T-cell (primary cell): ENCODE measurements at places on chromosomes 11 and 22. TPM values are rescaled to one million over a fixed set of nuclear protein-coding genes. Genes with fewer than 3 reads are reported as not detected.
A peak's percentile ranks its signal among the peaks of the same experiment; 100 is the strongest.

DNA sequence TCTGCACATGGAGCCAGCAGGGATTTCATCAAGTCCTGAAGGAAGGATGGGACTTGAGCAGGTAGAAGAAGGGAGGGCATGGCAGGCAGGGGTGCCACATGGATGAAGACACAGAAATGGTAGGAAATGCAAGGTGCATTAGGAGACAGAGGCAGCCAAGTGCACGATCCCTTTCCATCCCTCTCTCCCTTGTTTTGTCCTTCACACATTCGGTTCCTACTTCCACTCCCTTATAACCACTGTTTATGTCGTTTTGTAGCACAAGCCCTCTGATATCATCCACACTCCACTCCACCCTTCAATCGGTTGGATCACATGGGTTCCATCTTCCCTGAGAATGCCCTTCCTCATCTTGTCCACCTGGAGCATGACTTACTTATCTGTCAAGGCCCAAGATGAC, 35.2 kb downstream of the IFT27 start:
- no peak overlapping the region for H3K27ac ChIP-seq
- H3K4me3 ChIP-seq, result no peak overlapping the region
- no peaks in the 10 kb centered on the region for H3K36me3 ChIP-seq
- DNase-seq, result no peak
- no peaks in the 10 kb centered on the region for H3K4me1 ChIP-seq

- H3K4me3 ChIP-seq, result no peak overlapping the region
- H3K27me3 ChIP-seq, result no peaks in the 10 kb centered on the region
- no peak for DNase-seq
- H3K27ac ChIP-seq, result no peak overlapping the region
- H3K4me1 ChIP-seq, result no peaks in the 10 kb centered on the region
Observed at GRCh38 chr11:61489833-61490721, 18.5 kb upstream of the LRRC10B start.

- H3K4me3 ChIP-seq, result no peak overlapping the region
- no peak for DNase-seq
- peaks cover 7% of the 10 kb centered on the region for H3K4me1 ChIP-seq
- no peaks in the 10 kb centered on the region for H3K27me3 ChIP-seq
Observed at GRCh38 chr22:29156507-29156906, 49.2 kb upstream of the EMID1 start.

The OR51B2 gene
- not detected for total RNA-seq

GRCh38 chr11:88484873-88485621, 147.5 kb upstream of the CTSC start:
- H3K4me3 ChIP-seq, result no peak overlapping the region
- DNase-seq, result peak; percentile 10
- no peaks in the 10 kb centered on the region for H3K27me3 ChIP-seq

The DRG1 gene
- 69.3 TPM for total RNA-seq

The LRRC74B gene
- 0.16 TPM for total RNA-seq

- no peaks in the 10 kb centered on the region for H3K27me3 ChIP-seq
- no peaks in the 10 kb centered on the region for H3K36me3 ChIP-seq
- H3K4me3 ChIP-seq, result no peak overlapping the region
- H3K27ac ChIP-seq, result no peak overlapping the region
- H3K4me1 ChIP-seq, result no peaks in the 10 kb centered on the region
- DNase-seq, result no peak
Observed at GRCh38 chr11:15720460-15720859, 605.7 kb downstream of the INSC start.

GRCh38 chr22:43887391-43887790, 4.4 kb downstream of the PNPLA5 start:
- no peak for DNase-seq
- no peak overlapping the region for H3K4me3 ChIP-seq
- peaks cover 27% of the 10 kb centered on the region for H3K4me1 ChIP-seq
- no peak overlapping the region for H3K27ac ChIP-seq

DNA sequence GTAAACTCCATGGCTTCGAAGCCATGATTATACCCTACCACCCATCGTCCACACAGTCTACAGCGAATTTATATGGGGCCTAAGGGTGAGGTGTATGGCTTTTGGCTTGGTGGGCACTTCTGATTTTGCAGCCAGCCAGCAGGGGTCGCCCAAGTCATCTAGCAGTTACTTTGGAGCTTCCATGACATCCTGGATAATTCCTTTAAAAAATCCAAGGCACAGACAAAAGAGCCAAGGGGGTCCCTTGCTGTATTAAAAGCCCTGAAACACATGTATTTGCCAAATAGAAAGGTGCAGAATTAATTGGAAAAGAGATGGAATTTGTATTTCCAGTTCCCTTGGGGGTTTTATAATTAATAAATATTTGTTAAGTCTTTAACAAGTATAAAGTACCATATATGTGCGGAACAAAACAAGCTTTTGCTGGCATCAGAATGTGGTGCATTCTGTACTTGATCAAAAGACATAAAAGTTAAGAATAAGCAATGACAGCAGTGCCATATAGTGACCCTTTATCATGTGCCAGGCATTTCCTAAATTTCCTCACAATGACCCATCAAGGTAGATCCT, 132.8 kb upstream of the PITPNB start:
- H3K4me1 ChIP-seq, result no peaks in the 10 kb centered on the region
- no peak for DNase-seq
- H3K36me3 ChIP-seq, result no peaks in the 10 kb centered on the region
- H3K4me3 ChIP-seq, result no peak overlapping the region
- no peak overlapping the region for H3K27ac ChIP-seq
- peaks cover 6% of the 10 kb centered on the region for H3K27me3 ChIP-seq

DNA sequence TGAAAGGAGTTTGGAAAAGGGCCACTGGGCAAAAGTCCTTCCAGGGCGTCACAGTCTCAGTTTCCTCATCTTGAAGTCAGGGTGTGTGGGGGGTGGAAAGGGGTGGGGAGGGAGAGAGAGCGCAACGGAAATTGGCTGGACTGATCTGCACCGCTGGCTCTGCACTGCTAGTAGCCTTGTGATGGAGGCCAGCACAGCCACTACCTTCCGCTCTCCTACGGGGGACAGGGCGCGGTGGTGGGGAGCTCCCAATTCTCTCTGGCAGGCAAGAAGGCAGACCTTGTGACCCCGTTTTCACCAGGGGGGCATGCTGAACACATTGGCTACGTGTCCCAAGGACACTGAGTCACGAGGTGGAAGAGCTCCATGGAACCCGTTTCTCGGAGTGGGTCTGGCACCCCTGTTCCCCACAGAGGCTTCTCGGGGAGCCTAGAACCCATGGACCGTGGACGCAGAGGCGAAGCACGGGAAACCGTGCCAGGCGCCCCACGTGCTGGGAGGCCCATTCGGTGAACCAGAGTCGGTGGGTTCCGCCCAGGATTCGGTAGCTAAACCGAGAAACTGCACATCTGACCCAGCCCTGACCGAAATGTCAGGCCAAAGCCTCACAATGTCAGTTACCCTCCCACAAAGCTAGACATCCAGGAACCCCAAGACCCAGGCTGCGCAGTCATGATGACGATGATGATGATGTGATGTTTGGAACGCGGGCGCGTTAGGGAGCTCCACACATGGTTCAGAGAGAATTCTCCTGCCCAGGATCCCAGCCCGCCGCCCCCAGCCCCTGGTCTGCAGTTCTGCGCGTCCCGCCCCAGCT, 28.3 kb upstream of the WNT11 start:
- no peak for DNase-seq
- H3K27me3 ChIP-seq, result no peaks in the 10 kb centered on the region
- H3K36me3 ChIP-seq, result no peaks in the 10 kb centered on the region
- H3K27ac ChIP-seq, result peak overlapping the region; percentile 35
- H3K4me3 ChIP-seq, result peak overlapping the region; percentile 93

The OOSP4B gene
- total RNA-seq, result not detected

- H3K4me1 ChIP-seq, result no peaks in the 10 kb centered on the region
- no peak overlapping the region for H3K4me3 ChIP-seq
- H3K27ac ChIP-seq, result no peak overlapping the region
- H3K36me3 ChIP-seq, result no peaks in the 10 kb centered on the region
- no peak for DNase-seq
- no peaks in the 10 kb centered on the region for H3K27me3 ChIP-seq
Observed at GRCh38 chr11:123392844-123393243, 37.2 kb upstream of the GRAMD1B start.

DNA sequence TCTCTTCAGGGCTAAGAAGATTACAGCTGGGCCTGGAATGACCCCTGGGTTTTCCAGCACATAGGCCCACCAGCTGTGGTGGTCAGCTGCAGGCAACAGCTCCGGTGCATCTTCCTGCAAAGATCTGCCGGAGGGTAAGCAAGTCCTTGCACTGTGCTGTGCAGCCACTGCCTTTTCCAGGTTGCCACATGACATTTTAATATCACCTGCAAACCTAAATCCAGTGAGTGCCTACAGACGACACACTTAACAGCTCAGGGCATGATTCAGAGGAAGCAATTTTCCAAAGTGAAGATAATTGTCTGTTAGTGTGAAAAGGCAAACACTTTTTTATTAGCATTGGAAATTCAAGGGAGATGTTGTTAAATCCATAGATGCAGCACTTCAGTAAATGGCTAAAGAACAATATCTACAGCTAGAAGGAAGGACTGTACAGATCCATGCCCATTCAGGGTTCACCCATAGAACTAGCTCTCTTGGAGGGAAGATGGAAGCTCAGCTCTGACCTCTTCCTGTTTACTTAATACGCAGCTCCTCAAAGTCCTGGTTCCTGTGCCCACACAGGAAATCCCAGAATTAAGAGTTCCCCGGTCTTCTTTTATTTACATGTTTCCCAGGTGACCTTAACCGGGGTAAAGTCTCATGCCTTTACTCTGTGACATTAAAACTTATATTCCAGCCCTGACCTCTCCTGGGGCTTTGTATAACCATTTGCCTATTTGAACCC, 13.3 kb upstream of the NRIP3 start:
- H3K36me3 ChIP-seq, result no peaks in the 10 kb centered on the region
- no peak overlapping the region for H3K4me3 ChIP-seq
- no peaks in the 10 kb centered on the region for H3K27me3 ChIP-seq
- no peak overlapping the region for H3K27ac ChIP-seq
- no peak for DNase-seq

DNA sequence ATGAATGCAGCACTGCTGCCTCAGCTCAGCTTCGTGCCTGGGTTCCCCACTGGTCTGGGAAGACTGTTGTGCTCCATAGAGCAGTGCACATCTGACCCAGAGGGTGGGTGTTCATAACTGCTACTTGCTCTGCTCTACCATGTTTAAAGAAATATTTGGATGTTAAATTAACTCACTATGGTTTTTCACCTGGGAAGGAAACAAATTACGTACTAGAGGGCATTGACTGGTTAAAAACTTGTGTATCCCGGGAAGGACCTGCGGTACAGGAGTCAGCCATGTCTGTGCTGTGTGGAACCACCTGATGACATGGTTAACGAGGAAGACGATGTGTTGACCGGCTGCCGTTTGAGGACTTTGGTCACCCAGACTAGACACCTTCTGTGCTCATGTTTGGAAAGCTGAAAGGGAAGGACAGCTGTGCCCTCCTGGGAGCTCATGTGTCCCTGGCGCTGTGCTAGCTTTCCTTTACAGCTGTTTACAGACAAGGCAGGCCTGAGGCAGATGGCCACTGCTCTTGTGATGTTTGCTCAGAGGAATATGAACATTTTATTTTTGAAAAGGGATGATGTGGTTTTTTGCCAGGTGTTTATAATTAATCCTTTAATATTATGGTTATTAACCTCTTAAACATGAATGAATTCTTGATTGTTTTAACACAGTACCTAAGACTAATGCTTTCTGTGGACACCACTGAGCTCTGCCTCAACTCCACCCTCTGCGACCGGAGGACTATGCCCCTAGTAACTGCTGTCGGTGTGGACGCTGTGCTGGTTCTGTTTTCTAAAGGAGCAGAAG, 14.3 kb upstream of the AIFM3 start:
- H3K36me3 ChIP-seq, result peaks cover 11% of the 10 kb centered on the region
- no peaks in the 10 kb centered on the region for H3K27me3 ChIP-seq
- no peak for DNase-seq
- no peak overlapping the region for H3K27ac ChIP-seq
- no peak overlapping the region for H3K4me3 ChIP-seq
- peaks cover 26% of the 10 kb centered on the region for H3K4me1 ChIP-seq

GRCh38 chr22:22716136-22716665, 71.8 kb downstream of the GGTLC2 start:
- no peak overlapping the region for H3K4me3 ChIP-seq
- H3K27ac ChIP-seq, result no peak overlapping the region
- H3K27me3 ChIP-seq, result no peaks in the 10 kb centered on the region
- no peak for DNase-seq
- no peaks in the 10 kb centered on the region for H3K36me3 ChIP-seq
- peaks cover 6% of the 10 kb centered on the region for H3K4me1 ChIP-seq

DNA sequence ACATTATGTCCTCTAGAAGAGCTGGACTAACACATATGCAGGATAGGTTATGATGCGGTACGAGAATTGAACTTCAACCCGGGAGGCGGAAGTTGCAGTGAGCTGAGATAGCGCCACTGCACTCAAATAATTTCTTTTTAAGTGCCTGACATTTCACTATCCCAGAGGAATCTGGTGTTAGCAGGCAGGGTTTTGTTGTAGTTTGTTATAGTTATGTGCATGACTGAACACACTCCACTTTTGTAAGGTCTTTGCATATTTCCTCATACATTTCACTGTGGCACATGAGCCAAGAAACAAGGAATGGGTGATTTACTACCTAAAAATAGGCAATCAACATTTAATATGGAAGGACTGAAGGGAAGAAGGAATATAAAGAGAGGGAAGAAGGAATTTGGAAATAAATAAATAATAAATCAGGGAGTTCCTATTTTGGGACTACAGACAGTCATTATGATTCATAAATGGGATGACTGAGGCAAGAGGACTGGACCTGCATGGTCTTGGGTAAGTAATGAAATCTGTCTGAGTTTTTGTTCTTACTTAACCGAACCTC, 8.7 kb upstream of the HIPK3 start:
- no peak overlapping the region for H3K4me3 ChIP-seq
- H3K27me3 ChIP-seq, result peaks cover 12% of the 10 kb centered on the region
- no peak for DNase-seq
- no peaks in the 10 kb centered on the region for H3K36me3 ChIP-seq

DNA sequence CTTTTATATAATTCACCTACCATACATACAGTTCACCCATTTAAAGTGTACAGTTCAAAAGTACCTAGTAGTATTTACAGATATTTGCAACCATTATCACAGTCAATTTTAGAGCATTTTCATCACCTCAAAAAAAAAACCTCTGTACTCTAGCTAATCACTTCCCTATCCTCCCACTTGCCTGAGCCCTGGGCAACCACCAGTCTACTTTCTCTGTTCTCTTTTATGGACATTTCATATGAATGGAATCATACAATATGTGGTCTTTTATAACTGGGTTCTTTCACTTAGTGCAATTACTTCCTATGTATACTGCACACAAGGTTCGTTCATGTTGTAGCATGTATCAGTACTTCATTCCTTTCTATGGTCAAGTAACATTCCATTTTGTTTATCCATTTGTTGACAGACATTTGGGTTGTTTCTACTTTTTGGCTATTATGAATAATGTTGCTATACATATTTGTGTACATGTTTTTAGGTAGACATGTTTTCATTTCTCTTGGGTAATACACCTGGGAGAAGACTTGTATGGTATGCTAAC, 17.8 kb upstream of the NEU3 start:
- H3K36me3 ChIP-seq, result peaks cover 5% of the 10 kb centered on the region
- DNase-seq, result no peak
- no peaks in the 10 kb centered on the region for H3K27me3 ChIP-seq

- H3K4me1 ChIP-seq, result no peaks in the 10 kb centered on the region
- no peak overlapping the region for H3K4me3 ChIP-seq
- H3K27ac ChIP-seq, result no peak overlapping the region
- H3K36me3 ChIP-seq, result no peaks in the 10 kb centered on the region
- peaks cover 13% of the 10 kb centered on the region for H3K27me3 ChIP-seq
- no peak for DNase-seq
Observed at GRCh38 chr11:134955281-134955680, 543.2 kb upstream of the B3GAT1 start.

- no peaks in the 10 kb centered on the region for H3K27me3 ChIP-seq
- H3K36me3 ChIP-seq, result peaks cover 3% of the 10 kb centered on the region
- no peak overlapping the region for H3K4me3 ChIP-seq
Observed at GRCh38 chr22:23241562-23242472, 61.5 kb downstream of the BCR start.
